ENCODE measurements at places on chromosomes 5 and 9.
A peak's percentile ranks its signal among the peaks of the same experiment; 100 is the strongest.

DNA sequence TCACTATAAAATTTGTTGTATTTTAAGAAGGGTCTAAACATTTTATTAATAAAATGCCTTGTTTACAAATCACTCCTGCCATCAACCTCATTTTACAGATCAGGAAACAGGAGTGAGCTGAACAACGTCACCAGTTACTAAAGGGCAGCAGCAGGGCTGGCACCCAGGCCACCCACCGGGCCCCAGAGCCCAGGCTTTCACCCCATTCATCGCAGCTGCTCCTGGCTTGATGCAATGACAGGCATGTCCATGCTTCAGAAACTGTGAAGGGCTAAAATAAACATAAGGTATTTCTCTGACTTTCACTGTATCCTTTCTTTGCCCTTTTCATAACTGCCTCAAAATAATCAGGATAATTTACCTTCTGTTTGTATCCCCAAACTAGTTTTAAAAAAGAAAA, 18.1 kb downstream of the MED27 start:
- DNase-seq, result no peak

- DNase-seq, result no peak
Measured at GRCh38 chr9:34440017-34440416, 18.4 kb downstream of the FAM219A start.

- DNase-seq, result no peak
Measured at GRCh38 chr9:33425128-33425533, 22.3 kb downstream of the AQP3 start.

DNA sequence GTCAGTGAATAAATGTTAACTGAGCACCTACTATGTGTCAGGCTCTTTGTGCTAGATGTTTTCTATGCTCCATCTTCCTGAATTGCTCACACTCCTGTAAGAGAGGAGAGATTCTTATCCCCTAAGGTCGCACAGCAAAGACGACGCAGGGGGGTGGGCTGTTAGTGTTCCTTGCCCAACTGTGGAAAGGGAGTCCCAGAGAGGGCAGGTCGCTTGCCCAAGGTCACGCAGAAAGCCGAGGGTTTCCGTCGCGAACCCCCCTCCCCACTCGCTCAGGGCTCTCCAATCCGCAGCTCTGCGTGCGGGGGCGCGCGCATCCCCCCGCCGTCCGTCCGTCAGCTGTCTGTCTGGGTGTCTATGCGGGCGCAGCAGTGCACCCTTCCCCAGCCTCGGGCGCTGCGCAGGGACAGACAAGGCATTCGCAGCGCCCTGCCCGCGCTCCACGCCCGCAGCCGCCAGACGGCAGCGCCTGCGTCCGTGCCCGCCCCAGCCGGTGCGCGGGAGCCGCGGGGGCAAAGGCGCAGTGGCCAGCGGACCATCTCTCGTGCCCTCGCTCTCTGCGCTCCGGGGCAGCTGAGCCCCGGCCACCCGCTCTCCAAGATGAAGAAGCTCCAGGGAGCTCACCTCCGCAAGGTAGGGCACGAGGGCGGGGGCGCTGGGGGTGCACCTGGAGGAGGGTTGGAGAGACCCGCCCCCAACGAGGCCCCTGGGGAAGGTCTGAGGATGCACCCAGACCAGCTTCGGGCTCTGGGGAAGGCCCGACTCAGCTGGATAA, at the start of gene SLC6A7:
Gene SLC6A7, plus strand, starts transcription at position 335 of the 775 bp plus-strand sequence. Its CDS starts 266 bp downstream, at position 601.
- DNase-seq, result no peak

- DNase-seq, result peak; percentile 42
Measured at GRCh38 chr9:120928483-120929228, 2.1 kb upstream of the TRAF1 start.

GRCh38 chr9:98234245-98234825, 21.1 kb downstream of the TBC1D2 start:
- no peak for DNase-seq

DNA sequence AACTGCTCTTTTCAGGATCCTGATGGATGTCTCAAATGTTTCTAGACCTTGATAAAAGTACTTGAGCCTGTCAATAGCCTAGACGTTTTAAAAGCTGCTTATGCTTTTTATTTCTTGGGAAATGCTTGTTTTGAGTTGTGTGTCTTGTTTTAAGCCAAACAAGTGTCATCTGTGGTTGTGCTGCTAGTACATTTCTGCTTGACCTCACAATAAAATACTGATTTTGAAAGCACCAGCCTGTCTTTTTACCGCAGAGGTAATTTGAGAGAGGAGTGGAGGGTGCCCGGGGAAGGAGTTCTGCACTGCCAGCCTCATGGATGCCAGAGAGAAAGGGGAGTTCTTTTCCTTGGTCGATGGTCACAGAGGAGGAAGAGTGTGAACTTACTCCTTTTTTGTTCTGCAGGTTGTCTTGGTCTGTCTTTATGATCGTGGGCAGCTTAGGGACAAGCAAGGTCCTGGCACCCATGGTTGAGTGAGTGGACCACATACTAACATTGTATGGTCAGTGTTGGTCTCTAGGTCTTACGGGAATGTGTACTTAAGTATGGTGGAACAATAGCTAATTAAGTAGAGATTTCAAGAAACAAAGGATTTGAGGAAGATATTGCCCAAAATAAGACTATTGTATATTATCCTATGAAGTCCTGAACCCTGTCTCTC, 61.0 kb downstream of the TRIO start:
- no peak for DNase-seq

- no peak for DNase-seq
Measured at GRCh38 chr5:106127985-106128384, 1542.8 kb downstream of the EFNA5 start.

- no peak for DNase-seq
Measured at GRCh38 chr5:88769165-88769564, 113.8 kb downstream of the MEF2C start.

GRCh38 chr5:107088907-107089306, 581.8 kb downstream of the EFNA5 start:
- DNase-seq, result no peak

DNA sequence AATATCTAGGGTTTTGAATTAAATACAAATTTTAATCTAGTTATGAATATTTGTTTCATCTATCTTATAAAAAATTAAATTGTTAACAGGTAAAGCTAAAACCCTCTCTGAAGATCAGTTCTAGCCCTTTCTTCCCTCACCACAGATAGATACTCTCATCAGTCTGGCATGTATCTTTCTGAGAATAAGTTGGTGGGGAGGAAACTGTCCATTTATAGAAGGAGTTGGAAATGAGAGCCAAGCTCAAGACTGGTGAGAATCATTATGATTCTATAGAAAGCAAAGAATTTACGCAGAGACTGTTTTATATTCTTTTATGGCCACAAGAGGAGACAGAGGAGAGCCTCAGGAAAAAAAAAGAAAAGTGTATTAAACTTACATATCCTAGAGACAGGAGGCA, 59.0 kb downstream of the STARD4 start:
- DNase-seq, result no peak

- DNase-seq, result peak; percentile 36
Measured at GRCh38 chr9:99235926-99236634, 14.0 kb downstream of the SEC61B start.

- DNase-seq, result no peak
Measured at GRCh38 chr5:179114756-179115155, 54.6 kb downstream of the ZNF354C start.

DNA sequence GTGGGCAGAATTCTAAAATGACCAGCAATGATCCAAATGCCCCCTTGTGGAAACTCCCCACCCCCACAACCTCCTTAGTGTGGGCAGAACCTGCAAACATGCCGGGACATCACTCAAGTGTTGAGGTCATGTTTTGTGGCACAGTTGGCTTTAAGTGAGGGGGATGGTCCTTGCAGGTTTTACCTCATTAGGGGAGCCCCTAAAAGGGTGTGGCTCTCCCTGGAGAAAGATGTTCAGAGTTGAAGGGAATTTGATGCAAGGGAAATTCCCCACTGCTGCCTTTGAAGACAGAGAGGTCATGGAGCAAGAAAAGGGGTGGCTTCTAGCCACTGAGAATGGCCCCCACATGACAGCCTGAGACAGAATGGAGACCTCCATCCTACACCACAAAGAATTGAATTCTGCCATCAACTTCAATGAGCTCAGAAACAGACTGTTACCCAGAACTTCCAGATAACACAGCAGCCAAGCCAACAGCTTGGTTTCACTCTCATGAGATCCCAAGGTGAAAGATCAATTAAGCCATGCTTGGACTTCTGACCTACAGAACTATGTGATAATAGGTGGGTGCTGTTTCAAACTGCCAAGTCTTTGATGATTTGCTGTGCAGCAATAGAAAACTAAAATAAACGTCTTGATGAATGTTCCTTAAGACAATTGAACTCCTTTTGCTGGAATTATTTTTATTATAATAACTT, 103.4 kb downstream of the MED10 start:
- DNase-seq, result no peak

DNA sequence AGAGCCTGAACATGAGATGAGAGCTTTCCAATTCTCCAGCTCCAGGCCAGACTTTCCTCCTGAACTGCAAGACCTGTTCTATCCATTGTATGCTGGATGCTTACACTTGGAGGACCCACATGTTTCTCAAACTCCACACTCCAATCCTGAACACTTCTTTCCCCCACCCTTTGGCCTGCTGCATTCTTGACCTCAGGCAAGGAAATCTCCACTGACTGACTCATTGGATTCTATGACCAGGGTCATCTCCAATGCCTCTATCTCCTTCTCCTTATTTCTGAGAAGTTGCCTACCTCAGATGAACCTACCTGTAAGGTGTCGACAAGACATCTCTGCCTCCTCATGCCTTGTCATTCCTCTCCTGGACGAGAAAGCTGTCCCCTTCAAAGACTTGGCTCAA, 153.6 kb downstream of the CRB2 start:
- no peak for DNase-seq

- no peak for DNase-seq
Measured at GRCh38 chr5:1449081-1449630, 3.9 kb upstream of the SLC6A3 start.

- no peak for DNase-seq
Measured at GRCh38 chr9:108033976-108034964, 544.7 kb upstream of the KLF4 start.

DNA sequence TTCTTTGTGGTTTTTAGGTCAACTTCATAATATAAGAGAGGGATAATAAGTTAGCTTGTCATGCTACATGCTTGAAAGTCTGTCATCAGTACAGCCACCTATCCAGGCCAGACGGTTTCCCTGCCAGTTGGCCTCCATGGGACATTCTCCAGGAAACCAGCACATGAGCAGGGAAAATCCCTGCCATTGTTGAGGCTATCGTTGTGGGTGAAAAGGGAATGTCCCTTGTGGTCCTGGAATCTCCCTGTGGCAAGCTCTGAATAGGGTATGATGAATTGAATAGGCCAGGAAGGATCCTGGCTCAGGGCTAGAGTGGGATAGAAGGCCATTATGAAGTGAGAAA, 12.3 kb downstream of the F2RL1 start:
- no peak for DNase-seq

DNA sequence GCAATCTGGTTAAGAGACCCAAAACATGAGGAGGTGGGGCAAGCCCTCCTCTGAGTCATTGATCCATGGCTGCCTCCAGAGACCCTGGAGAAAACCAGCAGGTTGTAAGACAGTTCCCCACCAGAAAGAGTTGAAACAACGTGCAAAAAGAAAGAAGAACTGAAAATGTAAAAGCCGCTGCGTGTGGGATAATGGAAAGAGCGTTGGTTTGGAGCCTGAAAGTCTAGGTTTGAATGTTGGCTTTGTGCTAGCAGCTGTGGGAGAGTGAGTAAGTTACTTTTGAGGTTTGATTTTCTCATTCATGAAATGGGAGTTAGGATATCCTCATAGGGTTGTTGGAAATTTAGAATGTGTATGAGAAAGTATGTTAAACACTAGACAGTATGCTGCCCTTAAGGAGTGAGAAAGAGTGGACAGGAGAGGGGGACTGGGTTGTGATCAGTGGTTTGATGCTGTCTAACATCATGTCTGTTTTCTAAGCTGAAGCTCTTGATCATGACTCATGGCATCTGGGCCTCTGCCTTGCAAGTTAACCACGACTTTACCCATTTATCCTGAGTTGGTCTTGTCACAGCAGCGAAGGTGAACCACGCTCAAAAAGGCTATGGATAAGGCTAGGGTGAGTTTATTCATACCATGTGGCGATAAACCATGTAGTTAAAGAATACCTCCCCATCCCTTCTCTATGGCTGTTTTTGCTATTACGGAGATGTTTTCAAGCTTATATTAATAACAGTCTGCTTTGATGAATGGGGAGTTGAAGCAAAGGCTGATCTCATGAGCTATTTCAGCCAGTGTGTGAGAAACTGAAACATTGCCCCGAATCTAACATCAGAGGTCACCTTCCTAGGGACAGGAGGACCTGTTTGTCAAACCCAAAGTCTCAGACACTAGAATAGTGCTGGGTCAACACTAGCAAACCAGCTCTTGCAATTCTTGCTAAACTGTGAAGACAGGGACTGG, 41.3 kb downstream of the ZNF366 start:
- peak; percentile 22 for DNase-seq

GRCh38 chr9:126860757-126861466, 473 bp downstream of the ZBTB34 start:
- peak; percentile 30 for DNase-seq

Measured in GM19239 (cell line).